DMS153 (cell line): ENCODE measurements at places on chromosomes 5 and 9.
A peak's percentile ranks its signal among the peaks of the same experiment; 100 is the strongest.

DNA sequence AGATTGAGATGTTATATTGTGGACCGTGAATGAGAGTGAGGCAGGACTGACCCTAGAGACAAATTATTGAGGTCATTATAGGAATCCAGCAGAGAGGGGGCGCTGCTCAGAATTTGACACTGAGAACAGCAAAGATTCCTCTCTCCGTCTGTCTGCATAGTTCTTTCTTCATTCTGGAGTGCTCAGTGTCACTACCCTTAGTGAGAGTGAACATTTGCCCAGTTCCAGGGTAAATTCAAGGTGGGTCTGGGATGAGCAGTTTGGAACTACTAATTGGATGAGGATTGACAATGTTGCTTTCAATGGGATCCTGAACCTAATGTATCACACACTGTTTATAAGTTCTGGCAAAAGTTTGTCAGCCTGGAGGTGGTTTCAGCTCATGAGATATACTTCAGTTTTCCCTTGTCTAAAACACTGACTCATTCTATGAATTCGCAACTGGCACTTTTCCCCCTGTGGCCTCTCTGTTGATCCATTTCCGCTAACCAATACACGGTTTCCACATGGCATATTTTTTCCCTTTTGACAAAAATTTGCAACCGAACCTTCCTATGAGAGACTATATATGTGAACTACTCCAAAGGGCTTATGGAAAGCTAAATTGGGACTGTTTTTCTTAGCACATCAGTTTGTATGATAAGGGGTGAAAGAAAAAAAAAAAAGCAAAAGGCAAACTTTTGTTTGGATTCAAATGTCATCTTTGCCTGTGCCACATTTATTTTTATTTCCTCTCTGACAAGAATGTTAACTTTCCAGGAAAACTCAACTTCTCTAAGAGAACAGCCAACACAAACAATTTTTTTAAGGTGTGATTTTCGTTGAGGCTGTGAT lies 1240.7 kb upstream of the WWC1 start:
- no peak for DNase-seq

DNA sequence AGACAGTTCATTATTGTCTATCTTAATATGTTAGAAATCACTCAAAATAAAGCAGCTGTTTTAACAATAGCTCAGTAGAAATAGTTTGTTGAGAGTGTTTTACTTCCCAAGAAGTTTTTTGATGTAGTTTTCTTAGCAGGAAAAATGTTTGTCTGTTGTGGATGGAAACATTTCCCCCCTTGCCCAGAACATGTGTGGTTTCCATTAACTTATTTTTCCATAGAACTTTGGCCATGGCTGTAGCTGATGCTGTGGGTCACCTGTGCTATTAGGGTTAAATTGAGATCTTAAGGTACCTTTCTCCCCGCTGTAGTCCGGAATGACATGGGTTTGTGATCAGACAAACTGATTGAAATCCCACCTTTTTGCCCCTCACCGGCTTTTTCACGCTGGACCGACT lies 294.9 kb downstream of the FANCC start:
- no peak for DNase-seq

GRCh38 chr9:87276851-87277261 lies 220.8 kb upstream of the DAPK1 start:
- no peak for DNase-seq

- peak; percentile 99 for DNase-seq
Observed at GRCh38 chr9:130535818-130536521, 43.4 kb upstream of the FUBP3 start.

DNA sequence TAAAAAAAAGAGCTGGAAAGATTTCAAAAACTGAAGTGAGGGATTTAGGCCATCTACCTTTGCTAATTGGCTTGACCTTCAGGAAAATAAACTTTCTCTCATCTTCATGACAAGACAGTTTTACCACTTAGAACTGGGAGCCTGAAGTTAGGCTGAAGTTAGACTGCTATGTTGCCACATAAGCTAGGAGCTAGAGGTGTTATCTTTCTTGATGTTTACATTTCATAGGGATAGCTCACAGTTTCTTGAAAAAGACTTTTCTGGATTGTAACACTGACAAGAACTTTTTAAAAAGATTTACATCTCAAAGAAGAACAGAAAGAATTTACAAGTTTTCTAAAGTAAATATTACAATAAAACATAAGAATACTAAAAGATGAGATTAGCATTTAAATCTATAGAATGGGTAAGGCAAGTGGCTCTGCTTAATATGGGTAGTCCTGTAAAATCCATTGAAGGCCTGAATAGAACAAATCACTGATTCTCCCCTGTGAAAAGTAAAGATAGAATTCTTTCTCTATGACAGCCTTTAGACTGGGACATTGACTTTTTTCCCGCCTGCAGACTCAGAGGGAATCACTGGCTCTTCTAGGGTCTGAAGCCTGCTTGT lies 1665.4 kb upstream of the CDH9 start:
- DNase-seq: no peak

DNA sequence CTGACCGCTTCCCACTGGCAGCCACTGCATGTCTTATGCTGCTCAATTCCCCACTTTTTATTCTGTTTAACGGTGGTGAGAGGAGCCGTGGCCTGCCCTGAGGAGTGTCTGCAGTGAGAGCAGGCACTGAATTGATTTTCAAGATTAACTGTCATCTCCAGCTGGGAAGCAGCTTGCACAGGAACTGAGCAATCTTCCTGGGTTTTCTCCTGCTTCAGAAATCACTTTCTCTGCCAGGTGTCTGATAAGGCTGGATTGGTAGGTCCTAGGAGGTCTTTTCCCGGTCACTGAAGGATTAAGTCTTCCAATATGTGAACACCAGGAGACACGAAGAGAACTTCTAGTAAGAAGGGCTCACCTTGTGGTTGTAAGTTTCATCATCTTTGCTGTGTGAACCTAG lies 181.1 kb upstream of the RAD23B start:
- no peak for DNase-seq

GRCh38 chr9:130043654-130044623 lies 950 bp upstream of the FNBP1 start:
- DNase-seq: no peak

- DNase-seq: no peak
Observed at GRCh38 chr5:18483451-18483850, 849.2 kb downstream of the TAF11L14 start.

DNA sequence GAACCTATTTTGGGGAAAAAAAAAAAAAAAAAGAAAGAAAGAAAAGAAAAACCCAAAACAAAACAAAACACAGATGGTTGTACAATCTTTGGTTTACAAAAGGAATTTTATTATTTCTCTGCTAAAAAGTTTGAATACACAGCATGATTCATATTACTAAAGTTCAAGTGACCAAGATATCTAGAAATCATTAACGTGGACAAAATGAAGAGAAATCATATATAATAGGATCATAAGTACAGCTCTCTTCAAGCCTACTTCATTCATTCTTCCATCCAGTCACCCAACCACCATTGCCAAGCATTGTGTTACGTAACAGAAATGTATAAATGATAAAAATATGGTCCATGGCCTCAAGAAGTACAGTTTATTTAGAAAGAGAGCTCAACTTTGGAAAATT lies 52.9 kb downstream of the ZDHHC21 start:
- no peak for DNase-seq

- DNase-seq: no peak
Observed at GRCh38 chr9:126796758-126797157, 8.1 kb upstream of the ZBTB43 start.

GRCh38 chr9:26754509-26755164 lies 138.0 kb downstream of the CAAP1 start:
- no peak for DNase-seq

DNA sequence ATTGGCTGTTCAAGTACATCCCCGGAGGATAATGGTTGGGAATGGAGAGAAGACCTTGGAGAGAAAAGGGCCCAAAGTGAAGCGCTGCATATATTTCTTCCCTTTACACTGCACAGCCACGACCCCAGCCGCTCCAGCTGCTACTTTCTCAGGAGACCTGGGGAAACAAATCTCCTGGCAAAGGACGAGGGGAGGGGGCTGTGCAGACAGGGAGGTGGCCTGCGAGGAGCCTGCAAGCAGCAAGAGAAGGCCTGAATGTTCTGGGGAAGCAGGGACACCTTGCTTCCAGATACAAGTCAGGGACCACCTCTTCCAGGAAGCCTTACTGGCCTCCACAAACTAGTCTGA lies 739 bp upstream of the PDLIM4 start:
- no peak for DNase-seq

DNA sequence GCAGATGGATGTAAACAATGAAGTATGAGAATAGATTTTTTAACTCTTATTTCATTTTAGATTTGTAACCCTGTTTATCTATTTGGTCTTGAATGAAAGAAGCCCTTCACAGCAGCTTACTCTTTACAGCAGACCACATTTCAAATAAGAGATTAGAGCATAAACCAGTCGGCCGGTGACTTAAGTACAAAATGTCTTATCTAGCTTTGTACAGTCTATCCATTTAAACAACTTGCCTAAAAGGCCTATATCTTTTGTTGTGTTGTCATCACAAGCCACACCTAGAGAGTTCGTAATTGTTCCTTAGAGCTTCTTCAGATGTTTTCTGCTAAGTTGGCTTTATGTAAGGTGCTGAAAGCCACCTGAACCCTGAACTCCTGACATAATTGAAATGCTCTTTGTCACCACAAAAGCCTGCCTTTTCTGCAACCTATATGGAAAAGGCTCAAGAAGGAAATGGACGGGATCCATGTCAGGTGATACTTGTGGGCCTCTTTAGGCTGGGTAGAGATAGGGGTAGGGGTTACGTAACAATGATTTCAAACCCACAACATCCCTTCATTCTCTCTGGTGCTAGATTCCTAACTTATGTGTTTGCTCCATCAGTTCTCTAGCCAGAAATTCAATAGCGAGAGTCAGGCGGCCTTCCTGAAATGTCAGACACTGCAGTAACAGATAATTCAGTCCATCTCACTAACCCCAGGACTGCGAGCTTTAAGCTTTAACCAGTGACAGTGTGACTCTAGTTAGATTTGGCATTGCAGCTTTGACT lies 162.5 kb downstream of the CD180 start:
- DNase-seq: no peak

DNA sequence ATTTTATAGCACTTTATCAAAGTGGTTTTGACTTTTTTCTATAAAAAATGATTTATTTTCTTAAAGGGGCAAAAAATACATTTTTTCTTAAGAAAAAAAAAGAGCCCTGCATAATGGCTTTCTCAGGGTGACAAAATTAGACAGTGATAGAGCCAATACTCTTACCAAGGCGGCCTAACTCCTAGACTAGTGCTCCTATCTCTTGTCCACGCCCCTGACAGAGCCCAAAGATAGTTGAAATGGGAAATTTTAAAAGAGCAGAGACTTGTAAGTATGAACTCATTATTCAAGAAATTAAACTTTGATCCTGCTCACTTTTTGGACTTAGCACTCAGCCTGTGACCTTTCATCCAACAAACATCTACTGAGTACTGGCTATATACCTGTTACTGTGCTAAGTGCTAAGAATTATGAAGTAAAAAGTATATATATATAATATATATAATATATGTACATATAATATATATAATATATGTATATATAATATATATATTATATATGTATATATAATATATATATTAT lies 1.2 kb downstream of the INVS start:
- DNase-seq: no peak

DNA sequence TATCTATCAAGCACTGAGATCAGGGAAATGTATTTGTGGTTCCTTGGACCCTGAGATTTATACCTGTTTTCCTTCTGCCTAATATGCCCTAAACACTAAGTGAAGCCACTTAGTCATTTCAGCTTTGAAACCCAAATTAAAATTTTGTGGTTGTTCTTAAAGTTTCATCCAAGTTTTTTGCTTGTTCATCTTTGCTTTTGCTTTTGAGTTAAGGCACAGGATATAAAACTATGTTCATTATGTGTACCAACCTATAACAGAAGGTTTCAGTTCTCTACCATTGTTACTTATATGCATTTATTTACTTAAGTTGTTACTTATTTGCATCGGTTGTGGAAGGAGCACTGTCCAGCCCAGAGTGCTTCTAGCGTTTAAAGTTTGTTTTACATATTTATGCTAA lies 382.3 kb downstream of the PTPRD start:
- DNase-seq: no peak

DNA sequence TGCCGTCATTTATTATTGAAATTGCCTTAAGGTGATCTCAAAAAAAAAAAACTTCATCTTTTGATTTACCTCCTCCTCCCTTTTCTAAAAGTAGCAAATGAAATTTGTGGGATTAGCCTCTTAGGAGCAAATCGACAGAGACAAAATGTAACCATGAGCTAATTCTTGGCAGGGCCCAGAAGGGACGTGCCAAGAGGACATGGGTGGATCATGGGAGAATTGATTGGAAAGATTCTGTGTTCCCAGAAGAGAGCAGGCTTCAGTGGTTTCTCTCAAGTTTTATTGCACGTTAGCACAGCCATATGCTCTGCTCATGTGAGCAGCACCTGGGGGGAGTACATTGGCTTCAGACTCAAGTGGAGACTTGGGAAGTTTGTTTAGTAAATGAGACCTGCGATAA lies 394.6 kb downstream of the ELAVL2 start:
- DNase-seq: no peak

- DNase-seq: no peak
Observed at GRCh38 chr5:82335806-82336205, 57.7 kb upstream of the RPS23 start.

DNA sequence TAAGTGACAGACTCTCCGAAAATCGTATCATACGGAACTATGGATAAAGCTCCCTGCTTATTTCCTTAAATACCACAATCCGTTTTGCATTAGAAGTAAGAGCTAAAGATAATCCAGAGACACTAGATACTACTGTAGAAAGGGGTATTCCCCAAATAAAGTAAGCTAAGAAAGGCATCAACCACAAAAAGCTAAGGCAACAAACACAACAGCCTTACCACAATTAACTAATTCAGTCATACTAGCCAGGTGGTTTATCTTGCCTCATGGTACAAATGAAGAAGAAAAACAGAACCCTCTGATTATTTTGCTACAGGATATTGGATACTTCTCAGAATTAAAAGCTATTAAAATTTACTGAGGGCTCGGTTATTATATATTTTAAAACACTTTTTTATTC lies 14.1 kb downstream of the ERP44 start:
- DNase-seq: no peak

- DNase-seq: no peak
Observed at GRCh38 chr5:140642718-140643117, 3.5 kb downstream of the TMCO6 start.

GRCh38 chr5:37668524-37669047 lies 171.3 kb downstream of the GDNF start:
- peak; percentile 26 for DNase-seq

- no peak for DNase-seq
Observed at GRCh38 chr5:127076315-127077129, 3.2 kb upstream of the C5orf63 start.

GRCh38 chr5:137438932-137439331 lies 60.2 kb downstream of the SPOCK1 start:
- no peak for DNase-seq

DNA sequence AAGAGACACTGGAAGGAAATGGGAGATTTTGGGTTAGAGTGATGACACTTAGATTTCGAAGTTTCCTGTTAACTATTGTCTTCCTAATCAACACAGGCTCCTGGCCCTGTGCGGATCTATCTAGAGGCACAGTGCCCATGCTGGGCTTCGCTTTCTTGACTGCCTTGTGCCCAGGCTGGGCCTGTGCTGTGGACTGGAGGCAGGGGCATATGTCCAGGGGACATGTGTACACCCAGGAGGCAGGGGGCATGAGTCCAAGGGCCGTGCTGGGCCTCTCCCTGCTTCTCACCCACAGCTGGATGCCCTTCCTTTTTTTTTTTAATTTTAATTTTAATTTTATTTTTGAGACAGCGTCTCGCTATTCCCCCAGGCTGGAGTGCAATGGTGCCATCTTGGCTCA lies 37.6 kb downstream of the EHMT1 start:
- DNase-seq: no peak
